Stimulated activated naive B cell treated with anti-CD40 and anti-IgM and Interleukin-4, amounts not matched to agents 10 μg/mL and 1 μg/mL and 100 μg/mL, for 72 hours (primary cell): ENCODE measurements at places on chromosomes 7 and 10.

DNA sequence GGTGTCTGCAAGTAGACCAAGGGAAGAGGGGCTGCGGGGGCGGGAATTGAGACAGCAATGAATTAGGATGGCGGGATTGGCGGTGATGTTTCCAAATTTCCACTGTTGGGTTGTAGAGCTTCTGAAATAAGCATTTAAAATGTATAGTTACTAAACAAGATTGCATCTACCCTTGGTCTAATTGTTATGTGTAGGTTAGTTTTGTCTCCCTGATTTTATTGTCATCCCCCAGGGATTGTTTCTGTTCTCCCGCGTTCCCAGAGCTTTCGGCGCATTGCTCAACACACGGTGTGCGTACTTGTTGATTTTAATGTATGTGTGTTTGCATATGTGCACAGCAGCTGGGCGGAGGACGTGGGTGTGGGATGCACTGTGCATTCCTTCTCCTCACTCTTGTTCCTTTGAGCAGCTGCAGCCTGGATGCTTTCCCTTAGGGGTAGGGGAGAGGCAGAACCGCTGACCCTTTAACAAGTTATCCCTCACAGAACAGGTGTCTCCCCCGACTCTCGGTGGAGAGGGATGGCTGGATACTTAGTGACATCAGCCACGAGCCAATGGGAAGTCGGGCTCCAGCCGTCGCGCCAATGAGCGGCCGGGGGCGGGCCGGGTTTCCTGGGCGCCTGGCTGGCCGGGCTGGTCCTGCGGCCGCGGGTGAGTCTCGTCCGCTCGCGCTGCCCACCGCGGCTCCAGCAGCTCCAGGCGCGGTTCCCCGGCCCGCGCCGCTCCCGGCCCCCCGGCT lies at the start of gene TSPAN33:
Gene TSPAN33, plus strand, starts transcription at position 613 of the 739 bp plus-strand sequence. CDS start 274 bp downstream, outside the sequence.
- DNase-seq: peak; percentile 63

DNA sequence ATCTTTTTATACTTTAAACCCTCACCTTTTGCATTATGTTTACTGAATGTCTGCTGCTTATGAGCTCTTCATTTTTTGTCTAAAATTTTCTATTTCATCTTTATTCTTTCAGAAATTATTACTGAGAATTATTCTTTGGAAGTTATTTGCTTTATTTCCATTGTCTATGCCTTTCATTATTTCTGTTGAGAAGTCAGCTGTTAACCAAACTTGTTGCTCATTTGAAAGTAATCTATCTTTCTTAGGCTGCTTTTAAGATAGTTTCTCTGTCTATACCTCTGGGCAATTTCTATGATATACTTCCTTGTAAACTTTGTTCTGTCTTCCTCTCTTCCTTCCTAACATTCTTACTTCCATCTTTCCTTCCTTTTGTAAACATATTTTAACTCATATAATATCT lies 1165.9 kb upstream of the CELF2 start:
- DNase-seq: no peak

GRCh38 chr10:3090914-3091787 lies 23.8 kb downstream of the PFKP start:
- no peak for DNase-seq

- no peak for DNase-seq
Observed at GRCh38 chr7:75623390-75624133, 115.2 kb downstream of the HIP1 start.

DNA sequence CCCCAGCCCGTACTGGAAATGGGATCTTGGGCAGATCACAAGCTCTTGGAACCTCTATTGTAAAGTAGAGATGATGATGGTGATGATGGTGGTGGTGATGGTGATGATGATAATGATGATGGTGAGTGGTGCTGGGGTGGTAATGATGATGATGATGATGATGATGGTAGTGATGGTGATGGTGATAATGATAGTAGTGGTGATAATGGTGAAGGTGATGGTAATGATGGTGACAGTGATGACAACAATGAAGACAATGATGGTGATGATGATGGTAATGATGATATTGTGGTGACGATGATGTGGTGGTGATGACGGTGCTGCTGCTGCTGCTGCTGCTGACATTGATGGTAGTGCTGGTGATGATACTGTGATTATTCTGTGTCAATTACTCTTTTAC lies 91.0 kb upstream of the AFAP1L2 start:
- DNase-seq: no peak

DNA sequence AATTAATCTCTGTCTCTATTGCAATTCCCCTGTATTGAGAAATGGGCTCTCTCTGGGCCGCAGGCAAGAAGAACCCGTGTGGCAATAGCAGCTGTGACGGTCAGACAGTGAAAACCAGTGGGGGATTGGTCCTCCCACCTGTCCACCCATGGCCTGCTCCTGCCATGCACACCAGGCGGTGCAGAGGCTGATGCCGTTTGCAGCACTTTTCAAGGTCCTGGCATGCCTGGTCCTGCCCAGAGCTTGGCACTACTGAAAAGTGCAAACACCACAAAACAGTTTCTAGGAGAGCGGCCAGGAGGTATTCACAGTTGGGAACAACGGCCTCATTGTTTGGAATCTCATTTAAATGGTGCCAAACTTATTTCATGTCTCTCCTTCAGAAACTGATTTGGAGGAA lies 41.5 kb downstream of the PSPH start:
- DNase-seq: no peak

DNA sequence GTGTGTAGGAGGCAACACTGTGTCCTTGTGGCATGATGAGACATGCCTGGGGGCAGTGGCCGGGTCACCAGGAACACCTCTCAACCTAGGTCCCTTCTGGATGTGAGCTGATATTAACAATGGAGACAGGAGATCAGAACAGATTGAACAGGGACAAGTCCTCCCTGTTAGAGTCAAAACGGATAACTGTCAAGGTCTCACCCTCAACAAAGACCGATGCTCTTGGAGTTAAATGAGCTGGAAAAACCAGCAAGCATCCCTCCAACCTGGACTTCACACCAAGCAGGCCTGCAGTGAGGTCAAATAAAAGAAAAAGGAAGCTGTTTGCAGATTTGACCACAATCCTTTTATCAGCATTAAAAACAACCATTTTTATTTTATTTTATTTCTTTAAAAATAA lies 49.0 kb downstream of the SLIT1 start:
- no peak for DNase-seq

DNA sequence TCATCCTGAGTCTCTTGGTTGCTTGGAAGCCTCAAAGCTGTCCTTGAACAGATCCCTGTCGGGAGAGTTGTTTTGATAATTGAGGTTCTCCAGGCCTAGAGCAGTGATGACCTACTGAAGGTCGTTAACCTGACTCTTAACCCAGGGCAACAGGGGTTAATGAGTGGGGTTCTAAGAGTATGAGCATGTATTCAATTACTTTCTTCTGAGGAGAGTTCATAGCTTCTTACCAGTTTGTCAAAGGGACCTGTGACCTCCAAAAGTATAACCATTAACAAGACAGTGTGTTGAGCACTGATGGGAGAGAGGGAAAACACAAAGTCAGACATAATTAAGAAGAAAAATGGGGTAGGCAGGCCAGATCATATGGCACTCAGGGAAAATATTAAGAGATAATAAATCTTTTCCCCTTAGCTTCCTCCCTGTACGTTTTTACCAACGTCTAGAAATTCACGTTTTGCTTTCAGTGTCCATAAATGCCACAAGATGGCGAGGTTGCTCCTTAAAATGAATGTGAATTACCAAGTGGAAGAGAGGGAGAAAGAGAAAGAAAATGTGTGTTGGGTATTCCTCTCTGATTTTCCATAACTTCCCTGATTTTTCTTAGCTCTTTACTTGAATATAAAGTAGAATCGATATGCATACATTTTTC lies 97.6 kb downstream of the SUGCT start:
- DNase-seq: no peak

- DNase-seq: no peak
Observed at GRCh38 chr7:77982926-77983550, 184.5 kb downstream of the PHTF2 start.

- no peak for DNase-seq
Observed at GRCh38 chr10:102211615-102212299, 14.3 kb upstream of the ELOVL3 start.

GRCh38 chr7:92614660-92615174 lies 24.5 kb upstream of the FAM133B start:
- no peak for DNase-seq

DNA sequence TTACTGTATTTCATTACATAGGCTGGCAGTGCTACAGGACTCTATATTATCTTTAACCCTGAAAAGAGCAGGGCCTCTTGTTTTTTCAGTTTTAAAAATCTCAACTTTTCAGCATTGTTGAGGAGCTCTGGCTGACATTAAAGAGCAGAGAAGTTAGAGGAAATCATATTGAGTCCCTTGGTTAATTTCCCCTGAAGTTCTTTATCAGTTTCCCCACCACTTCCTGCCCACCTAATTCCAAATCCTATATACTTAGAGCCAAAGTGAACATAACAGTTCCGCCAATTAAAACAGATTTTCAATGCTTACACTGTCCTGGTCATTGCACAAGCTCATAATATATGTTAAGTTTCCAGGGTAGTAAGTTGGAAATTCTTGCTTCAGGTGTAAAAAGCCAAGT lies 66.0 kb upstream of the MRLN start:
- no peak for DNase-seq

- DNase-seq: peak; percentile 17
Observed at GRCh38 chr10:124917428-124918190, 24.3 kb upstream of the ZRANB1 start.

GRCh38 chr7:150567871-150568301 lies 696 bp downstream of the GIMAP4 start:
- DNase-seq: no peak

GRCh38 chr10:130816116-130816901 lies 495.2 kb downstream of the TCERG1L start:
- no peak for DNase-seq

GRCh38 chr7:124764051-124764846 lies 1.3 kb downstream of the GPR37 start:
- no peak for DNase-seq

GRCh38 chr7:21334906-21335305 lies 93.0 kb upstream of the SP4 start:
- no peak for DNase-seq

DNA sequence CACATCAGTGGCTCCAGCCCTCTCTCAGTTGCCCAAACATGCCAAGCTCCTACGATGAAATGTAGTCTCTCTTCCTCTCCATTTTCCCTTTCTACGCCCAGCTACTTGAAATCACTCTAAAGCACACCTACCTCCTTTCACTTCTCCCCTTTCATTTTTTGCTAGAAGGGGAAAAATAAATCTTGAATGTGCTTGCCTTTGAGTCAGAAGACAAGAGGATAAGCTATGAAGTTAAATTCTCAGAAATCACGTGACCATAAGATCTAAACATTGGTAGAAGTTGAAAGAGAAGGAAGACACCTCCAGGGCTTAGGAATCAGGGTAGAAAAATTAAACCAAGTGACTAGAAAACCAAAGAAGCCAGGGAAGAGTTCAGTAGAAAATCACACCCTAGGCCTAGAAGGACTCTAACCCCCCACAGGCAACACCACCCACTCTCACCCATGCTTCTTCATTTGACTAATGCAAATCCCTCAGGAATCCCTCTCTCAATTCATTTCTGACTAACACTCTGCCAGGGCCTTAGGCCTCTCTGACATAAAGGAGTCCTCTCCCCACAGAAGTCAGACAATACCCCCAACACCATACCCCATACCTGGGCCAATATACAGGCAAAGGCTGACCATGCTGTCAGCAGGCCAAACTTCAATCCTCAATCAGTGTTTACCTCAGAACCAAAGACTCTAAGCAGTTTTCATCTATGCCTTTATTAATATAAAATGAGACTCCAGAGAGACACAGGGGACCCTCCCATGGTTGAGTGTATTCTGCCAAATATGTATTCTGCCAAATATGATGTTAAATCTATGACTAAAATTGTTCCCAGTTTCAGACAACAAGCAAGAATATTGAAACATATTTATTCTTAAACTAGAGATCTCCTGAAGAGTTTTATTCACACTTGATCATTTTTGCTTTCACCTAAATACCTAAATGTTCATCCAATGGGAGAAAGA lies 84.8 kb downstream of the ELMO1 start:
- DNase-seq: peak; percentile 33

- DNase-seq: no peak
Observed at GRCh38 chr7:142100634-142101033, 10.9 kb upstream of the MGAM2 start.
